ENCODE measurements at places on chromosomes 2 and 18. TPM values are rescaled to one million over a fixed set of nuclear protein-coding genes. Genes with fewer than 3 reads are reported as not detected.

The AGXT gene
- not detected for total RNA-seq

The ACSL3 gene
- total RNA-seq: 110 TPM

The VWC2L gene
- not detected for total RNA-seq

The OR6B2 gene
- total RNA-seq: not detected

The COLEC11 gene
- 0.67 TPM for total RNA-seq

The CENPO gene
- 51.1 TPM for total RNA-seq
